ENCODE measurements at places on chromosomes 16 and 17.

DNA sequence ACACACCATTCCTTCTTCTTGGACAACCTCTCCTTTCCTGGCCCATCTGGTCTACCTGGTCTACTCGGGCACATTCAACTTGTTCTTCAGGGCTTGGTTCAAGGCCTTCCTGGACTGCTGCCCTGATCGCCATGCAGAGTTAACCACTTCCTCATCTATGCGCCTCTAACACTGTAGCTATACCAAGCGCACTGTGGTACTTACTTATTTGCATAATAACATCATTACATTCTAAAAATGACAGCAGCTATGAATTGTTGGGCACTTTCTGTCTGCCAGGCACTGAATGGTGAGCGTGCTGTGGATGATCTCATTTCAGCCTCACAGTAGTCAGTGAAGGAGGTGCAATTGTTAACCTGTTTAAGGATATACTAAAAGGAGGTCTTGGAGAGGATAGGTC, 66.9 kb upstream of the SDK2 start:
- no peak for DNase-seq

DNA sequence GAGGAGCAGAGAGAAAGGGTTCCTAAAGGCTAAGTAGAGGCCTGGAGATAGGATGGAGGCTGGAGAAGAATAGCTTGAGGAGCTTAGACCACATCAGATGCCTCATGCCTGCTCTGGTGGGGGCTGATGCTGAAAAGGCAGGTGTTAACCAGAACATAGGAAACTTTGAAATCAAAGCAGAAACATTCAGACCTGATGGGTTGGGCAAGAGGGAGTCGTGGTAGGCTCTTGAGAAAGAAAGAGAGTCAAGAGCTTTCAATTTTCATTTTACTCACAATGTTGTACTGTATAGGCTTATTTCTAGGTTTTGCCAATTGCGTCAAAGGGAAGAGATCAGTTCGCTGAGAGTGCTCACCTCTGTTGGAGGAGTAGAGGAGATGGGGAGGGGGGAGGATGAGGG, 406.6 kb upstream of the SALL1 start:
- DNase-seq, result no peak

GRCh38 chr16:27236635-27237218, 31.8 kb downstream of the NSMCE1 start:
- no peak for DNase-seq

- no peak for DNase-seq
Observed at GRCh38 chr17:39198186-39198566, 707 bp upstream of the CACNB1 start.

GRCh38 chr16:75532142-75532765, 3.7 kb downstream of the CHST5 start:
- DNase-seq, result no peak

DNA sequence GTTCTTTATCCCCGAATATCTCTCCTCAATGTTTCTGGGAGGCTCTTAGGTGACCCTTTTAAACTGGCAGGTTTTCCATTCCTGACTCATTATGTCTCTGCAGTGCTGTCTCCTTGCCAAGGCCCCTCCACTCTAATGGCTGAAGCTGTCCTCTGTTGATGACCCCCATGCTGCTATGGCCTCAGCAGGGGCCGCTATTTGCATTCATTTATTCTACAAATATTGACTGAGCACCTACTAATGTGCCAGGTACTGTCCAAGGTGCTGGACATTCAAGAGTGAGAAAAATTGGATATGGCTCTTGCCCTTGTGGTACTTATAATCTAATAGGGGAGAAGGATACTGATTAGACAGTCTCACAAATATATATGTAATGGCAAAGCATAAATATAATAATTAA, 55.4 kb downstream of the GP2 start:
- no peak for DNase-seq

- peak; percentile 62 for DNase-seq
Observed at GRCh38 chr16:58501242-58502131, 1.5 kb downstream of the NDRG4 start.

- DNase-seq, result no peak
Observed at GRCh38 chr16:9334103-9334502, 242.7 kb downstream of the HAPSTR1 start.

DNA sequence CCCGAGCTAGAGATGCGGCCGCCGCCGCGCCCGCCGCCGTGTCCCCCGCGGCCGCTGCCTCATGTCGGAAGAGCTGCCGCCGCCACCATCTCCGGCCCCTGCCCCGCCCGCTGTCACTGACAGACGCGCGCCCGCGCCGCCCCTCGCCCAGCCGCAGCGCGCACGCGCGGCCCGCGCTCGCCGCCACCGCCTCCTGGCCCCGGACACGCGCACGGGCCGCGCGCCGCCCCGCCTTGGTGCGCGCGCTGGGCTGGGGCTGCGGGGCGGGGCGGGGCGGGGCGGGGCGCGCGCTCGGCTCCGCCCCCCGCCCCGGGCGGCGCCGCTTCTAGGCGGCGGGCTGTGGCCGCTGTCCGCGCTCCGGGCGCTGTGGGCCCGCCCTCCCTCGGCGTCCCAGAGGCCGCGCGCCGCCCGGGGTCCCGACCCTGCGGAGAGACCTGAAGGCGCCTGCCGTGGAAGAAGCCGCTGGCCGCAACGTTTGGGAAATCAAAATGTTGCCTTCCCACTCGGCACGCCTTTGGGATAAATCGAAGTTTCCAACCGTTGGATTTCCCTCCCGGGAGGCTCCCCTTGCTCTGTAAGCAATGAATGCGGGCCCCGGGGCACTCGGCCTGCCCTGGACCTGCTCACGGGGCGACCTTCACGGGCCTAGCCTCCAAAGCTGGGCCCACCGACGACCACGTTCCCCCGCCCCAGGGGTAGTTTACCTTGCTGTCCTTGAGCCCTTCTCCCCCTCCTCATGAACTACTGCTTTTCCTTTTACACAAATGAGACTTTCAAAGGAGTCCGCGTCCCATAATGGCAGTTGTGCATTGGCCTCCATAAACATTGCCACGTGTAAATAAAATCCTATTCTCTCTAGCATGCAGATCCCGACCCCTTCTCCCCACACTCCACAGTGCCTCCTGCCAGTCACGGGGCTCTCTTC, at the start of gene ADCY9:
TSS of gene ADCY9 (minus strand) at position 118 of the 925 bp plus-strand sequence. CDS start 1,000 bp downstream, outside the sequence.
- DNase-seq, result peak; percentile 60

- no peak for DNase-seq
Observed at GRCh38 chr17:76000016-76000754, 470 bp upstream of the CDK3 start.

DNA sequence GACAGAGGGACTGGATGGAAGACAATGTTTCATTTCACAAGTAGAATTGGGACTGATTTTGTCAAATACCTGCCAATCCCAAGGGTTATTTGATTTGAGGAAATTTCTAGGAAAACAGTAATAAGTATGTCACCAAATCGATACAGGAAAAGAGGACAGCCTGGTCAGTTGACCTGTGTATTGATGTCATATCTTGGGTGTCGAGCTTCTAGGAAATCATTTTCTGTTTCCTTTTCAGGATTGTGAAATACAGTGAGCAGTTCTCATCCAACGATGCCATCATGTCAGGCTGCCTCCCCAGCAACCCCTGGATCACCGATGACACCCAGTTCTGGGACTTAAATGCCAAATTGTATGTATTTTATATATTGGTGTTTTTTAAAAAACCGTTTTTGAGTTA, 56.1 kb downstream of the RGS9 start:
- no peak for DNase-seq

DNA sequence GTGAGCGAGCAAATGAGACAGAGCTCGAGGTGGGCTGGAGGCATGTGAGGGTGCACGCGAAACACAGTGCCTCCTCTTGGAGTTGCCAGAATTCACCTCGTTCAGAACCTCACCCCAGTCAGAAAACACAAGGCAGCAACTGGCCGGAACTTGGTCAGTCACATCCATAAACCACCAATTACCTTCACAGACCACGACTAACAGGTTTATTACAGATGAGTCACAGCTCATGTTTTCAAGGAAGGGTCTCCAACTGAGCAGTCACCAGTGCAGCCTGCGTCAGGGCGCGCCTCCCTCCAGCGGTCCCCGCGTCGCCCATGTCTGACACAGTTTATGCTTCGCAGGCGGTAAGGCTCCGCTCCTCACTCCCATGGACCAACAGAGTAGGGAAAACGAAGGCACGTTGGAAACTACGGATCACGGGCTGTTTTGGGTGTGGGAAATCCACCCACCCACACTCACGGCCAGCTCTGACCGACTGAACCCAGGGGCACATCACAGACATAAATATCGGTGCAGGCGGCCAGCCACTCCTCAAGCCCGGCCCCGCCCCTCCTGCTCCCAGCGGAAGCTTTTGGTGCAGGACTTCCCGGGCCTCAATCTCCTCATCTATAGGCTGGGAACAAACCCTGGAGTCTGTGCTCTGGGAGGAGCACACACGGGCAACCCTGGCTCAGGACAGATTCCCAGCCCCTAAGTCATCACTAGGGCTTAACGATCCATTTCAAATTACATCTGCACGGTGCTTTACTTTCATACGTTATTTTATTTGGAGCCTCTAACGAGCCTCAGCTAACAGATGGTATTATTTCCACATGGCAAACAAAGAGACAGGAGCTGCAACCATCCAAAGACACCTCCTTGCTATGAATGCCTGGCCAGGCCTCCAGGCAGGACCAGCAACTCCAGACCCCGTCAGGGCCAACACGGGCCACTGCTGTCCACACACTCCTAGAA, 126.3 kb downstream of the ZNF778 start:
- peak; percentile 80 for DNase-seq

DNA sequence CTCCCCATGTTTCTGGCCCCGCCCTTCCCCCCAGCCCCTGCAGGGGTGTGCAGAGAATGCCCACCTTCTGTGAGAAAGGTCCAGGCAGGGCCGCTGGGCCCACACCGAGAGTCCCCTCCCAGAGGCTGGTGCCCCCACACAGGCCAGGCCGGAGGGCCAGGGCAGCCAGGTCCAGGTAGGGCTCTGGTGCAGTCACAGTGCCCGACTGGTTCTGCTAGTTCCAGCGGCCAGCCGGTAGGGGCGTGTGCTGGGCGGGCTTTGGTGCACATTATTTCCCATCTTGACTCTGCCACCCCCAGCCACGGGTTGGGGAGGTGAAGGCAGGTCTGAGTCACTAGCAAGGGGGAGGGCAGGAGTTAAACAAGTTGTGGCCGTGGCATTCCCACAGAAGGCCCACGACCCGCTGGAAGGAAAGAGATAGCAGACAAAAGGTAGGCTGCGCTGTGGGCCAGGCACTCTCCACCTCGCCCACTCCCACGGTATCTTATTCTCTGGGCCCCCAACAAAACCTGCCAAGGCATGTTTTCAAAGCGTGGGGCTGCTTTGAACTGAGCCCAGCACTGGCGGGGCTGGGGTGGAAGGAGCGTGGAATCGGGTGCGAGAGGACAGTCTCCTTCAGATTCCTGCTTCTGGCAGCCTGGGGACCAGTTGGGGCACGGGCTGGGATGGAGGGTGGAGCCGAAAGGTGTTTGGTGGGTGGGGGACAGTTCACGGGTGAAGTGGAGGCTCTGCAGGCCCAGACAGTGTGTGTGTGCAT, 1.9 kb downstream of the EPN3 start:
- peak; percentile 60 for DNase-seq

- DNase-seq, result no peak
Observed at GRCh38 chr16:13120557-13120956, 219.2 kb downstream of the SHISA9 start.

DNA sequence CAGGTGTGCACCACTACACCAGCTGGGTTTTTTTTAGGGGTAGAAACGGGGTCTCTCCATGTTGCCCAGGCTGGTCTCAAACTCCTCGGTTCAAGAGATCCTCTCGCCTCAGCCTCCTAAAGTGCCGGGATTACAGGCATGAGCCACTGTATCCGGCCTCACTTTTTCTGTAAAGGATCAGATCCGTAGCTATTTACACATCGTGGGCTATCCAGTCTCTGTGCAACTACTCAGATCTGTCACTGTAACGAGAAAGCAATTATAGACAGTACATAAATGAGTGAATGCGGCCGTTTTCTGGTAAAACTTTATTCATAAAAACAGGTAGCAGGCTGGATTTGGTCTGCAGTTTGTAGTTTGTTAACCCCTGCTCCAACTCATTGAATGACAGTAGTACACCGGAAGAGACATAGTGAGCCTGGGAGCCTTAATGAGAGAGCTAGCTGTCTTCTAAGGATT, 44.5 kb downstream of the VMP1 start:
- DNase-seq, result no peak

- no peak for DNase-seq
Observed at GRCh38 chr16:591231-591630, 1.4 kb downstream of the RAB40C start.

DNA sequence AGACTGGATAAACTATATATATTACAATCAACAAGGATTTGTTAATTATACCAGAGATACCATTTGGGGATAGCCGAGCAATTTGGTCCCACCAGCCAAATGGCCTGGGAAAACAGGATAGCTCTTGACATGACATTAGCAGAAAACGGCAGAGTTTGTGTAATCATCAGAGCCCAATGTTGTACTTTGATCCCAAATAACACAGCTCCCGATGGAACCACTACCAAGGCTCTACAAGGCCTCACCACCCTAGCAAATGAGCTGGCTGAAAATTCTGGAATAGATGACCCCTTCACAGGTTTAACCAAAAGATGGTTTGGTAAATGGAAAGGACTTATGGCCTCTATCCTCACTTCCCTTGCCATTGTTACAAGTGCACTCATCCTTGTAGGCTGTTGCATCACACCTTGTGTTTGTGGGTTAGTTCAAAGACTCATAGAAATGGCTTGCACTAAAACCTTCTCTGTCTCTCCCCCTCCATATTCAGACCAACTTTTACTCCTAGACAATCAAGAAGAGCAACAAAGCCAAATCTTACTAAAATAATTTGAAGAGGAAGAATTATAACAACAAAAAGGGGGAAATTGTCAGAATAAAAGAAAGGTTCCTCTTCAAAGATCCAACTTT, 9.5 kb downstream of the TXNL4B start:
- DNase-seq, result no peak

DNA sequence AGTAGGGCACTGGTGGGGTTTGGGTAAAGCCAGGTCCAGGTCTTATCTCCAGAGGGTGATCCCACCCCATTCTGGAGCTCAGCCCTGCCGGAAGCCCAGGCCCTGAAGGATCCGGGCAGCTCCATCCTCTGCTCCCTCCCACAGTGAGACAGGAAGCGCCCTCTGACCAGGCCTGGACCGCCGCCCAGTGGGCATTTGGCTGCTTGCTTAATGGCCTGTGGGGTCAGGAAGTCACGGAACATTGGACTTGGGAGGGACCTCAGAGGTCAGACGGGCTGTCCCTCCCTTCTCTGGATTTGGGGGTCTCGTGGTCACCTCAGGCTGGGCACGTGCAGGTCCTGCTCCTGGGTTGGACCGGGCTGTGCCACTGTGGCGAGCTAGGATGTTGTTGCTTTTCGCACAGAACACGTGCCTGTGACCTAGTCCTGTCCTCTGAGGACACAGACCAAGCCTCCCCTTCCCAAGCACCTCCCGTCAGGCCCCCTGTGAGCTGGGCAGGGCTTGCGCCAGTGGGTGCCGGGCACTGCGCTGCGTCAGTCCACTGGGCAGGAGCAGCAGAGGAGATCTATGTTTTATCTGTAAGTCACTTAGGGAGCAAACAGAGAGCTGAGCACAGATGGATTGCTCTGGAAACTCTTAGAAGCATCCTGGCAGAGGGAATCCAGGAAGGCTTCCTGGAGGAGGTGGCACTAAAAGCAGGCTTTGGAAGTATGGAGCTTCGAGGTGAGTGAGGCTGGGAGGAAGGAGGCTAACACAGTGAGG, 49.4 kb upstream of the GSE1 start:
- DNase-seq, result no peak
